ENCODE measurements at places on chromosomes 1 and 21.
A peak's percentile ranks its signal among the peaks of the same experiment; 100 is the strongest.

DNA sequence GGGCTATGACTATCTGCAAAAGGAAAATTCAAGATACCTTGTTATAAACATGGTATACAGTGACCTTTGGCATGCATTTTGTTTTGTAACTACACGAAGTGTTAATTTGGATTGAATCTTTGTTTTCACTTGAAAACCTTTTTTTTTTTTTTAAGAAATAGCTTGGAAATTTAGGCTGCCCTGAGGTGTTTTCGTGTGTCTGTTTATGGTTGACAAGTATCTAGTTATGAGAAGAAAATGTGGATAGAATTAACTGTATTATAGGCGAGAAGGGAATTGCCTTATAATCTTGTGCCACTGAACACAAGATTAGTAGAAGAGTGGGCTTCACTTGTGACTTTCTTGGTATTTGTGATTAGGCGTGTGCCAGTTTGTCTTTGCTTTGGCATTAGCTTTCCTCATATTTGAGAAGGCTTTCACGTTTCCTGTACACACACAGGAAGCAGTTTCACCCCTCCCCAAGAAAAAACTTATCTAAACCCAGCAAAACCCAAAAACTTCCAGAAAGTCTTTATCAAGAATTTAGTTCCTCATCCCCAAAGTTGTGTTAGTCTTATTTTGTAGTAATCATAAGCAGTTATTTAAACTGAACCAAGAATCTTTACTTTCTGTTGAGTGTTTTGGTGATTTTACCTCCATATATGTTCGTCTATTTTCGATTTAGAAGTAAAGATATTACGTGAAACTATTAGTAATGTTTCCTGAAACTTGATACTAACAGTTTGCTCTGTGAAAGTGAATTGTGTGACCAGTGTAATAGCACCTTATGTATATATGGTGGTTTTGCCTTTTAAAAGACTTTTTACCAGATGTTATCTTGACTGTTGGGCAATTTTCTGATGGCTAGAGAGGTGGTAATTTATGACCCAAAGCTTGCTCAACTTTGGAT lies 3.8 kb downstream of the DYRK1A start:
- peak; percentile 76 for DNase-seq

DNA sequence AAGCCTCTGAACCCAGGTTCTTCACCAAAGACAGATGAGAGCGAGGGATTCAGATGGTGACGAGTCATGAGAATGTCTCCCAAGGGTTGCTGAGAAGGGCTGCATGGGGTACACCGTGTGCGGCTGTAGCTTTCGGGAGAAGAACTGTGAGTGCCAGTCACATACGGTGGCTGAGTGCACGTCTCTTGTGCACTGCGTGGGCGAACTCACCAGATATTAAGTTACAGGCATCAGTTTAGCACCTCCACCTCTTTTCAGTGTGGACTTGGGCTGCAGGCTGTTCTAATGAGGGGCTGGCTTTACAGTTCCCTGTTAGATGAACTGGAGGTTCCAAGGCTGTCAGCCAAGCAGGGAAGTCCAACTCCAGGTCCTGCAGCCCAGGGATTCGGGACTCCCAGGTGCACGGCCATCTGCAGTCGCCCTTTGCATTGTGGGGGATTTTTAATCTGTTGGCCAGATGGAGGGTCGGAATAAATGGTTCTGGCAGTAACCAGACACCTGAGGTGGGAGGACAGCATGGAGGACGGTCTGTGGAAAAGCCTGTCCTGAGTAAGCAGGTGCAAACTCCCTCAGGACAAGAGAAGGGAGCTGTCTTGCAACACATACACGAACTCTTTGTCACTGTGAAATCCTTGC lies 26.5 kb upstream of the AVPR1B start:
- no peak for DNase-seq

DNA sequence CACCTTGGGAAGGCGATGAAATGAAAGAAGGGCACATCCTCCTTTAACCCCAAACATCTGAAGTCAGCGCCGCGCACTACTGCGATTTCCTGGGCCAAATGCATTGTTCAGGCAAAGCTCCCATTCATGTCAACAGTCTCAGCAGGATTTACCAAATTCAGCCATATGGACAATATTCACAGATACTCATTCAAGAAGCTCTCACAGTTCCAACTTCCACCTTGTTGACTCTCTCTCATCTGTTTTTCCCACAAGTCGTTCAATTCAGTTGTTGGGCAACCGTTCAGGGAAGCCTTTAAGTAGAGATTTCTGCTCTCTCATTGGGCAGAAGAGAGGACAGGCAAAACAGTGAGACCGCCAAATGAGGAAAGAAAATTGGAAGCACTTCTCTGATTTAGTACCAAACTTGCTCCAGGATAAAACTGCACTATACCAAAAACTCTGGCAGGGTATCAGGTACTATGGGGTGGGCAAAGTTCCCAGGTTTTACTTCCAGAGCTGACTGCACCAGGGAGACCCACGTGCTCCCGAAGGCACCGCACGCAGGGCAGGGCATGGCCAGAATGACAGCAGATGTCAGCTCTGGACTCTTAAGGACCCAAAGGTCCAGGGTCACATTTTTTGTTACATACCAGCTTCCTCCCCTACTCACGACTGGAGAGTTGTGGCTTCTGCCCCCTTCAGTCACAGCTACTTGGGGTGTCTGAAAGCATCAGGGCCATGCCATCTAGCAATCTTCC lies 668.8 kb downstream of the KIF26B start:
- DNase-seq: no peak

DNA sequence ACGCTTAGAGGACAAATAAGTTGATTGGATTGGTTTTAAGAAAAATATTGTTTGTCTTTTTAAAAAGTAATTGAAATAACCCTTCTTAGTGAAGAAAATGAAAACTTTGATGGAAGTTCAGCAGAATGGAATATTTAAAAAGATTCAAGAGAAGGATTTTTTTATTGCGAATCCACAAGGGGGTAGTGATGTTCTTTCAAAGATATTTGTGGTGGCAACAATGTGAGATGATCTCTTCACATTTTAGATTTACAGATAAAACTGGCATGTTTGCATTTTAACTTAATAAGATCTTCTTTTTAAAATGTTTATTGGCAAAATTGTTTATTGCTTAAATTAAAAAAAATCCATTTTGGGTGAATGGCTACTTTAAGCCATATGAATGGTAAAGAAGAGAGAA lies 8.9 kb downstream of the CAMTA1 start:
- DNase-seq: peak; percentile 51

- DNase-seq: no peak
These were observed 4.7 kb upstream of the SLC5A9 start for GRCh38 chr1:48217856-48218255.

All from GM12865 (cell line).